ENCODE measurements at places on chromosomes 13 and 19. TPM values are rescaled to one million over a fixed set of nuclear protein-coding genes. Genes with fewer than 3 reads are reported as not detected.

Gene C13orf42
- total RNA-seq = not detected

Gene C19orf67
- total RNA-seq = not detected

Gene FREM2
- 0.64 TPM for total RNA-seq

- DNase-seq = no peak
Observed at GRCh38 chr13:95530178-95530577, 22.3 kb upstream of the CLDN10 start.

Gene MCEMP1
- total RNA-seq = 0.72 TPM

DNA sequence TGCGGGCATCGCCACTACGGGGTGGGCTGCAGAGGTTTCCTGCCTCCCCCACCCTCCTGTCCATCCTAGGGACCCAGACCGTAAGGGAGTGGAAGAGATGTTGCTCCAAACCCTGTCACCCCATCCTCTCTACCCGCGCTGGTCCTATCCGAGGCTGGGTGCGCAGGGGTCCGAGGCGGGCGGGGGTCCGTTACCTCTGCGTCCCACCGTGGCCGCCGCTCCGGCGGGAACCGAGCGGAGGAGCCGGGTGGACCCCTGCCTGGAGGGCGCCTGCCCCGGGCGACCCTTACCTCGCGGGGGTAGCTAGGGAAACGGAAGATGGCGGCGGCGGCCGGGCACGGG, at the start of gene DGKH:
TSS of gene DGKH (plus strand) at position 307 of the 342 bp plus-strand sequence. CDS start 126 bp downstream, outside the sequence.
- no peak for DNase-seq

DNA sequence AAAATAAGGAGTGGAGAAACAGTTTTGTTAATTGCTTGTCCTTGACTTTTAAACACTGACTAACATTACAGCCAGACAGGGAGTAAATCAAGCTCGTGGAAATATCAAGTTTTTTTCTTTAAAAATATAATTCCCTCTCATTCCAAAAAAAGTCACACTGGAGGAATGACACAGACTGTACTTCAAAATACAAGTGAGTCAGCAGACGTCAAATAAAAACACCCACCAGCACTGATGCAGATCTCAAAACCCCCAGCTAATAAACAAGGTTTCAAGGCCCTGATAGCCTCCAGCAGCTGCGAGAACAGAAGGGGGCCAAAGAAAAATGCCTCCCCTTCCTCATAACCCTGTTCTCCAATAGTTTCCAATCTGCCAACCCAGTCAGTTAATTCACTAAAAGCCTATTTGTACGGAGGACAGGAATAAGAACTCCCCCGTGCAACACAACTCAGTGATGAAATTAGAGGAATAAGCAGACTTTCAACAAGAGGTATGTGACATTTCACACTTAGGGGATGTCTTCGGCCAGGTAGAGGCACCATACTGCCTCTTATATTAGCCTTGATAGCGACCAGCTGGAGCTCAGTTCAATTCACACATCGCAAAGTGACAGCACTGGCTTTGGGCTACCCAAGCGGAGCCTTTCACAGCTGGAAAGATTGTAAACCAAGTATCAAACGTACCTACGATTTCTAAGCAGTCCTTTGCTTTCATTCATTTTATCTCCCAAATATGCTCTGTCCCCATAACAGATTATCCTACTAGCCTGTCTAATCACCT, 561.0 kb upstream of the KLF12 start:
- no peak for DNase-seq

DNA sequence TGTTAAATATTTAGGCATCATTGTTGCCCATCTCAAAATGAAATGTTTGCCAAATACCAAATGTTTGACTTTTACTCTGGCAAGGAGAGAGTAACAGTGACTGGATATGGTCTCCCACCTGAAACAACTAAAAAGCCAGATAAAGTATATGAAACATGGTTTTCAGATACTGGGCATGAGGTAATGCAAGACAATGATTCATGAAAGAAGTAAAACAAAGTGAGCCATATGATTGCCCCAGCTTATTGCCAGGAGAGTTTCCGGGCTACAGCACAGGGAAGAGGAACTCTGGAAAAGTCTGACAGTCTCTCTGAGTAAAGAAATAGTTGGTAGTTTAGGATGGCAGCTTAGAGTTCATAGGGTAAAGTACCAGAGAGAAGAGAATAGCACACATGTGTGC, 354.6 kb downstream of the DNAJC15 start:
- DNase-seq = no peak

Gene LYPD4
- total RNA-seq = not detected

DNA sequence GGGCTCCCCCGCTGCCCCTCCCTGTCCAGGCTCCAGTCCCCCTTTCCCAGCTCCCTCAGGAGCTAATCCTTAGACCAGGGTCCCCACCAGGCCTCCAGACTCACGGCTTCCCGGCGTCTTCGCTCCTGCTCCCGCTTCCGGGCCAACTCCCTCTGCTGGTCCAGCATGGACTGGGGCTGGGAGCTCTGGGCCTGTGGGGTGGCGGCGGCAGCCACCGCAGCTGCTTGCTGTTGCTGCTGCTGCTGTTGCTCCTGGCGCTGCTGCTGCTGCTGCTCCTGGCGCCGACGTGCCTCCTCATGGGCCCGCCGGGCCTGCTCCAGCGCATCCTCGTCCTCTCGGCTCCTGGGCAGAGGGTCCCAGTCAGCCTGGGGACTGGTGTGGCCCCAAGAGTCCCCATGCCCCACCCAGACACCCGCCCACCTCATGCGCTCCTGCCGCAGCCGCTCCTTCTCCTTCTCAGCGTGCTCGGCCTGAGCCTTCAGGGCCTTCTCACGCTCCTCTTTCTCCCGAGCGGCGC, 6.4 kb upstream of the EPHX3 start:
- DNase-seq = no peak

Gene POLR2I
- total RNA-seq = 157 TPM

- no peak for DNase-seq
Observed at GRCh38 chr19:16433986-16434385, 37.8 kb downstream of the EPS15L1 start.

DNA sequence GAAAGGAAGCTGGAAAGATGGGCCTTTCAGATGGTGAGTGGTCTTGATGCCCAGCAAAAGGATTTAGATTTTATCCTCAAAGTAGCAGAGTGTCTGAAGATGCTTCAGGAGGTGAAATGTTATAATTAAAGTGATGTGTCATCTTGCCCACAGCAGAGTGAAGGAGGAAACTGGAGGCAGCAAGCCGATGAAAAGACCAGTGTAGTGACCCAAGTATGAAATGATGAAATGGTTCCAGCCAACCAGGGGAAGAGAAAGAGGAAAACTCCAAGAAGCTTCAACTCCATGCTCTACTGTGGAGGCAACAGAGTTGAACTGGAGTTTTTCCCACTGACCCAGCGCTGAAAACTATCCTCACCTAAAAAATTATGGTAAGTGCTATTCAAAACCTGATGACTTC, 66.7 kb downstream of the FOXO1 start:
- DNase-seq = no peak

DNA sequence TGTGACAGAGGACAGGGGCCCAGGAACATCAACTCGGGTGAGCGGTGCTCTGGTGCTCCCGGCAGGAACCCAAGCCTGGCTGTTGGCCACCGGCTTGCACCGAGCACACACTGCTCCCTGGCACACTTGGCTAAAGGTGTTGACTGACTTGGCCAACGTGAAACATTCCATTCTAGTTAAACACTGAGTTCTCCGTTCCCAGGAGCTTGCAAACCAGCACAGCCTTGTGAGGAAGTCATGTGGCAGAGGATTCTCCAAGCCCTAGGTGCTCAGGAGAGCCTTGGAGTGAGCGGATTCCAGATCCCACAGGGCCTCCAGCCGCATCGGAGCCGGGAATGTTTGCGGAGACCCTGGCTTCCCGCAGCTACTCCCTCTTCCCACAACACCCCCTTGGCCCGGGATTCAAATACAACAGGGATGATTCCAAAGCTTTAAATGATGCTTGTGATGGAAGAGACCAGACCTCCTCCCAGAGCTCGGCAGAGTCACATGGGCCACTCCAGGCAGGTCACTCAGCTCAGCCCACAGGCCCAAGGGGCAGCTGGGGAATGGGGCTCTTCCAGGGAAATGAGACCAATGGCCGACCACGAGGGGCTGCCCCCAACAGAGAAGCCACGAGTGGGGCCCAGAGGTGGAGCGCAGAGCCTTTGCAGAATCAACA, 2.9 kb downstream of the C13orf46 start:
- DNase-seq = peak; percentile 85

Gene KLK14
- total RNA-seq = 0.89 TPM

DNA sequence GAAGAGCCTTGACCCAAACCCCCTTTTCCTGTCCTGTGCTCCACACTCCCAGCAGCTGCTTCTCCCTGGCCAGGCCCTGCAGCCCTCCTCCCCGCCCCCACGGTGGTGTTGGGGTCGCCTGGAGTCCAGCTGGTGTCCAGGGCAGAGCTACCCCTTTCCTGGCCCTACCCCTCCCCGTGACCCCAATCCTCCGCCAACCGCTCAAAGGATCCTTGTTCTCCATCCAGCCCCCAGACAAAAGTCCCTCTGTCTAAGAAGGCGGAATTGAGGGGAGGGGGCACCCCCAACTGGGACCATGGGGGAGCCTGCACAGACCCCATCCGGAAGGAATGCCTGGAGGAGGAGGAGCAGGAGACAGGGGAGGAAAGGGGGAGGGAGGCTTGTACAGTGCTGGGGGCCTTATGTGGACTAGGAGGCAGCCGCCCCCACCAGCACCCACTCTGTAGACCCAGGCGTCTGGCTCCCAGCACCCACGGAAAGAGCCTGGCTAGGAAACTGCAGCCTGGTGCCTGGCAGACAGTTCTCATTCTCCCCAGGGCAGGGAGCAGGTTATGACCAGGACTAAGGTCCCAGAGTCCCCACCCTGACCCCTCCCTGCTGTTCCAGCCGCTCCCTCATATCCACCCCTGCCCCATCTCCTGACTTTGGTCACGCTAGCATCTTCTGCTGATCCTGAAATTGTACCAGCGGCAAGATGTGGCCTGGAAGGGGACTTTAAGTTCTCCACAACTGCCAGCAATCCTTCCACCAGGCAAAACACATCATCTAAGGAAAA, at the start of gene FXYD3:
TSS of gene FXYD3 (plus strand) at position 647 of the 775 bp plus-strand sequence. CDS start 3,554 bp downstream, outside the sequence.
- no peak for DNase-seq

GRCh38 chr19:40686882-40687524, 3.4 kb downstream of the NUMBL start:
- DNase-seq = no peak

Gene SMIM24
- not detected for total RNA-seq

Gene DZIP1
- 4.0 TPM for total RNA-seq

- DNase-seq = no peak
Observed at GRCh38 chr13:44232774-44233173, 140.8 kb upstream of the SERP2 start.

DNA sequence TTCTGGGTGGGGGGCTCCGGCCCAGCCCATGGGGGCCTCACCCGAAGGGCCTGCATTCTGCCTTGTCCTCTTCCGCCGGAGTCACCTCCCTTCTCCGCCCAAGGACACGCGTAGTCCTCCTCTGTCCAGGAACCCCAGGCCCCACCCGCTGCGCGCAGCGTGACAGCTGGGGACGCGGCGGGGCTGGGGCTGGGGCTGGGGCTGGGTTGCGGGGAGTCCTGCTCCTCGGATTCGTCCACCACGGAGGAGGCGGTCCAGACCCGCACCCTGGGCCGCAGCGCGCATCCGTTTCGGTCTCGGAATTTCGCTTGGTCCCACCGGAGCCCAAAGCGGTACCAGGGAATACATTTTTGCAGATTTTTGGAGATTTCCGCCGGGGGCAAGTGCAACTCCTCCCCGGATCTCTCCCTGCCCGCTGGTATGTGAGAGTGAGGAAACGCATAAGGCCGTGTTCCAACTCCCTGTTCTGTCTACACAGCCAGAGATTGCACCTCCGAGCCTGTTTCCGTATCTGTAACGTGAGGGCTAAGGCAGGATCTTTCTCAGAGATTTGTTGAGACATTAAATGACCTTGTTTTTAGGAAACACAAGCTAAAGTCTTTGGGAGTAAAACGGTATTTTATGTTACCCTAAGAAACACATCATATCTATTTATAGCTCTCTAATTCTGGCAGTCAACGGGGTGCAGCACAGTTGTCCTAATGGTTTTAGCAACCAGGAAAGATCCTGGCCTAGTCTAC, at the start of gene COX7A1:
TSS of gene COX7A1 (minus strand) at position 96 of the 740 bp plus-strand sequence. CDS start at position 56, 40 bp downstream.
- peak; percentile 92 for DNase-seq

DNA sequence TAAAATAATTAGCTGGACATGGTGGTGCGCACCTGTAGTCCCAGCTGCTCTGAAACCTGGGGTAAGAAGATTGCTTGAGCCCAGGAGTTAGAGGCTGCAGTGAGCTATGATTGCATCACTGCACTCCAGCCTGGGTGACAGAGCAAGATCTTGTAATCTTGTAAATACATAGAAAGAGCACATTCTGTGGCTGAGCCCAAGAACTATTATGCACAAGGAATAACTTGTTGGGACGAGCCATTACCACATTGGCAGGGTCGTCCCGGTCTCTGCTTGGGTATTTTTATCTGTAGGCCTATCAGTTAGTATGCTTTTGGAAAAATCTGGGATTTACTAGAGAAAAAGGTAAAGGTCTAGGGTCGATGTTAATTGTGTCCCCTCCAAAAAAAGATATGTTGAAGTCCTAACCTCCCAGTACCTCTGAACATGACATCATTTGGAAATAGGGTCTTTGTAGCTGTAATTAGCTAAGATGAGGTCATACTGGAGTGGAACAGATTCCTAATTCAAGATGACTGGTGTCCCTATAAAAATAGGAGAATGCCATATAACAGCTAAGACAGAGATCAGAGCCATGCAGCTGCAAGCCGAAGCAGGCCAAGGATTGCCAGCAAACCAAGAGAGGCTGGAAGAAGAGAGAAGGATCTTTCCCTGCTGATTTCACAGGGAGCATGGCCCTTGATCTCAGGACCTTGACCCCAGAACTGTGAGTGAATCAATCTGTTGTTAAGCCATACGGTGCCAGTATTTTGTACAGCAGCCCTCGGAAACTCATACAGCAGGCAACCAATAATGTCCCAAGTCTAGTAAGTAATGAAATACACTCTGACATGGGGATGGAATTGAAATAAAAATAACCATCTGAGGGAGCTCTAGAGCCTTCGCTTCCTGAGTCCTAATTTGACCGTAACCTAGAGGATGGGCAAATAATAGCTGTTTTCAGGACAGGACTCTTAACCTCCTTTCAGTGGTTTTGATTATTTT, 77.0 kb downstream of the TM9SF2 start:
- DNase-seq = no peak

DNA sequence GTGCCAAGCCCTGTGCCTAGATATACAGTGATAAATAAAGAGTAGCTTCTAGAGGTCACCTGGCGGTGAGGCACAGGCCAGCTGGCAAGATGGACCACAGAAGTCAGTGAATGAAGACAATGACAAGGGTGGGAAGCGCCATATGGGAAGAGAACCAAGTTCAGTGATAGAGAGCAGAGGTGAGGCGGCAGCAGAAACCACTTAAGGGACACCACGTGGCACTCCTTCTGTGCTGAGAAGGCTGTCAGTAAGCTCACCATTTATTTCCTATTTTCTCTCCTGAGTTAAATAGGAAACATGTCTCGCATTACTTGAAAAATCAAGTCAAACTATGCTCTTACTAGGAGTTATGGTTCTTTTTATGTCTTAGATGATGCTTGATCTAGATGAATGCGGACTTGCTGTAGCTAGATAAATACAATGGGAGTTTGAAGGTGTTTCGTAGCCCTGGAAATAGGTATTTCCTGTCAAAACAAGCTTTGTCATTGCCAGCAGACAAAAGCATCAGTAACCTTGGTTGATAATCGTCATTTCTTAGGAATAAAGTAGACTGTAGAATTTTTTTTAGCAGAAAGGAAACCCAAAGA, 17.8 kb downstream of the ALOX5AP start:
- no peak for DNase-seq

- no peak for DNase-seq
Observed at GRCh38 chr19:27776524-27776923, 1436.4 kb downstream of the UQCRFS1 start.
